ENCODE measurements at places on chromosomes 7 and 10. TPM values are rescaled to one million over a fixed set of nuclear protein-coding genes. Genes with fewer than 3 reads are reported as not detected.

DNA sequence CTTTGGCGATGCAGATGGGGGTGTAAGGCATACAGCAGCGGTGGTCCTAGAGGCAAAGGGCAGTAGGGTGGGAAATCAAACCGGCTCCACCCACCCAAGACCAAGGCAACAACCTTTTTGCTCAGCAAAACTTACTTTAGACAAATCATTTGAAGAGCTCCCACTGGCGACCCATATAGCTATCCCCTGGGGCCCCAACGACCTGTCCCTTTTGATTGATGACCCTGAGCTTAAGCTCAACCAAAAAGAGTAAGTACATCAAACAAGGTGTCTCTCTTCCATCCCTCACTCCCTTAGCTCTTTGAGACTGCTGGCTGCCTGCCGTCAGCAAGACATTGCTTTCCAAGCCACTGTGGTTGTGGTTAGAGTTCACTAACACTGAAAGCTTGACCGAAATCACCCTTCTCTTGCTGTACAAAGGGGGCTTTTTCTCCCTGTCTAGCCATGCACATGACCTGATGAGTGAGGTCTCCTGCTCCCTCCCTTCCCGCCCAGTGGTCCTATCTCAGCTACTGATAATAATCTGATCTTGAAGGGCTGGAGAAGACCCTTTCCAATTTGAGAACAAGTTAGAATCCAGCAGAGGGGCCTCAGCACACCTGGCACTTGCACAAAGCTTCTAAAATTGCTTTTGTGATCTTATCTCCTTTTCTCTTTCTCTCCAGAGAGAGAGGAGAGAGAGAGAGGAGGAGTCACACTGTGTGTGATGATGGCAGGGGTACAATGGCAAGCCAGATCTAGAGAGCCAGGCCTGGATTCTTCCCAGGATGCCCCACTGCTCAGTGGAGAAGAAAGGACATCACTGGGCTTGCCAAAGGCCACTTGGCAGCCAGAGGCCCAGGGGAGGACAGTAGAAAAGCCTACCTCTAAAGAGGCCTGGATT lies 42.2 kb downstream of the XPNPEP1 start:
- no peak for DNase-seq

GRCh38 chr10:75547391-75548298 lies 116.2 kb downstream of the LRMDA start:
- no peak for DNase-seq

DNA sequence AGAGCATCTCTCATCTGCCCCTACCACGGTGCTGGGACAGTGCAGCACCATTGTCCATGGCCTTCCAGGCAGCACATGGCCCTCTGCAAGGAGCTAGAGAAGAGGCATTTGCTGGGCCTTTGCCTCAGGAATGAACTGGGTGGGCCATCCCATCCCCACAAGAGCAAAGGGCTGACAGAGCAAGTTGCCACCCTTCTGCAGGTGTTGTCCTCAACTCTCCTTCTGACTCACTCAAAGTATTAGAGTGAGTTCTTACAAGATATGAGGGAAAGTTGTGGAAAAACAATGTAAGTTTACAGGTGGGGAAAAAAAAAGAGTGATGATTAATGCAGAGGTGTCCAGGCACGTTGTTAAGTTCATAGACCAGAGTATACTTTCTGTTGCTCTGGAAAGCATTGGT lies 261.2 kb downstream of the SKIDA1 start:
- no peak for DNase-seq

DNA sequence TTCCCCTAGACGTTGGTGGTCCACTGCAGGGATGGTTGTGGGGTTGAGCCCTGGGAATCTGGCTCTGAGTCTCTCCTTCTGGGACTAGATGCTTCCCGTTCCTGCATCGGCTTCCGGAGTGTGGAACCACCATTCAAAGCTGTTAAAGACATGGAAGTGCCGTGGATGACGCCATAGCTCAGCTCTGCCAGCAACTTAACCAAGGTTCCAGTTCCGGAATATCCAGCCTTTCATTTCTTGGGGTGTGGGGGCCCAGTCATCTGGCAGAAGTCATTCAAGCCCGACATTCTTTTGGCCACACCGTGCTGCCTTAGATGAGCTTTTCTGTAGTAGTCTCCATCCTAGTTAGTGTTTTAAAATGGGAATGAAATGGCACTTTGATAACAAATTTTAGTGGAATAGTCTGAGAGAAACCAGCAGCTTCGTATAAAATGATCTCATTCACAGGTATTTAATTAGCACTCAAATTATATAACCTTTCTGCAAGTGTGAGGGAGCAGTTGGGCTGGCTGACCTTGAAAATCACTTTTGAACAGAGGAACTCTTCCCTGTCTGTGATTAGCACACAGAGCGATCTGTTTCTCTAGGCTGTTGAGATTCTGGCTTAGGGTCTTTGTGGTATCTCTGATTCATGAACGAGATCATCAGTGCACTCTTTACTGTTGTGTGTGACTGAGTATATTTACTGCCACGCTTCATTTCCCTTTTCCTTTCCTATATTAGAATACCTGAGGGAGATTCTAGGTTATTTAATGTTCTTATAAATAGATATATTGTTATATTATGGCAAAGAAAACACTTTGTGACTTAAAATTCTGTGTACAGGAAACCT lies 19.9 kb downstream of the LMTK2 start:
- DNase-seq: no peak

NPY gene
- total RNA-seq: not detected

CHN2 gene
- total RNA-seq: 3.3 TPM

DNTT gene
- total RNA-seq: not detected

- no peak for DNase-seq
These were observed 26.5 kb downstream of the LMTK2 start for GRCh38 chr7:98133181-98133580.

GRCh38 chr7:16404636-16405035 lies 16.7 kb downstream of the CRPPA start:
- DNase-seq: no peak

DNA sequence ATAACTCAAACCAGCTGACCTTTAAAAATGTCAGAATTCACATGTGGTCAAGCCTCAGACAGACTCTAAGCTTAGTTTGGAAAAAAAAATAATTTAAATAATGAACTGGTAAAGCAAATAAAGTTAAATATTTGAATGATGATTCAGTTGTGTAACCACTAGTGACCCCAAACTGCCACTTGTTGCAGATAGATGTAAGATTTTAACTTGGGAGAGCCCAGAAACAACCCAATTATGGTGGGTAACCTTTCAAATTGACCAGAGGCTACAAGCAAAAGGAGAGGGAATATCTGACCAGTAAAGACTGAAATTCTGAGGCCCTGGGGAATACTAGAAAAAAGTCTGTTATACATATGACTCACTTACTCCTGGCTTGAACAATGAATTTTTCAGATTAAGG lies 268.1 kb downstream of the HPSE2 start:
- no peak for DNase-seq

DNA sequence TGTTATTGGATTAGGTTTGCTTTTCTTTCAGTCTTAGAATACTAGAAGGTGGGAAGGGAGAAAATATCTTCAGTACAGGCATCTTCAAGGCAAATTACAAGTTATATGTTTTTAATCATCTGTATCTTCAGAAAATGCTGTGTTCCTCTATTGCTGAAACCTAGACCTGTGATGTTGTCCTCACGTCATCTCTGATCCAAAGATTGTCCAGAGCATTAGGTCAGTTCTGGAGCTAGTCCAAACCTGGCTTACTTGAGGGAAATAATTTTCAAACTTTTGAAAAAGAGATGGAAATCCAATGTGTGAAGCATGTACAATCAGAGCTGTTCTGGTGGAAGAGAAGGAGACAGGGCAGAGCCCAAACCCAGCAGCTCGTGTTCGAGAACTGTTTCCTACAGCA lies 217.3 kb downstream of the ZEB1 start:
- no peak for DNase-seq

TMEM176B gene
- 0.85 TPM for total RNA-seq

DNA sequence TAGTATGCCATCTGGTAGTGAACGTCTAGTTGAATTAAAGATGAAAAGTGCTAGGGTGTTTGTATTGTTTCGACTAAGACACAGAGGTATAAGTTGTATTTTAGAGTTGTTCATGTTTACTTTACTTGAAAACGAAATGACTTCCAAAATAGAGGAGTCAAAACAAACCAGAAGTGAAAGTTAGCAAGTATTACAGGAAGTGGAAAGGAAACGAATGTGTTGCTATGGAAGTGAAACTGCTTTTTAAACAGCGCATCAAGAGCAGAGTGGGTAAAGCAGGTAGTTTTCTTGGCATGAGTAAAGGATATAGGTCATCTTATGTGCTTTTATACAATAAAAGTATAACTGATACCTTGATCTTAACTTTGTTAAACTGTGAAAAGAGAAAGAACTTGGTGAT lies 20.0 kb upstream of the GALNTL5 start:
- DNase-seq: no peak

GPR85 gene
- not detected for total RNA-seq

GRCh38 chr7:132275416-132276233 lies 300.6 kb downstream of the PLXNA4 start:
- DNase-seq: no peak

- no peak for DNase-seq
These were observed 52.1 kb downstream of the SH2D4B start for GRCh38 chr10:80589726-80590373.

- DNase-seq: no peak
These were observed 31.5 kb downstream of the MTURN start for GRCh38 chr7:30166155-30166840.

DNA sequence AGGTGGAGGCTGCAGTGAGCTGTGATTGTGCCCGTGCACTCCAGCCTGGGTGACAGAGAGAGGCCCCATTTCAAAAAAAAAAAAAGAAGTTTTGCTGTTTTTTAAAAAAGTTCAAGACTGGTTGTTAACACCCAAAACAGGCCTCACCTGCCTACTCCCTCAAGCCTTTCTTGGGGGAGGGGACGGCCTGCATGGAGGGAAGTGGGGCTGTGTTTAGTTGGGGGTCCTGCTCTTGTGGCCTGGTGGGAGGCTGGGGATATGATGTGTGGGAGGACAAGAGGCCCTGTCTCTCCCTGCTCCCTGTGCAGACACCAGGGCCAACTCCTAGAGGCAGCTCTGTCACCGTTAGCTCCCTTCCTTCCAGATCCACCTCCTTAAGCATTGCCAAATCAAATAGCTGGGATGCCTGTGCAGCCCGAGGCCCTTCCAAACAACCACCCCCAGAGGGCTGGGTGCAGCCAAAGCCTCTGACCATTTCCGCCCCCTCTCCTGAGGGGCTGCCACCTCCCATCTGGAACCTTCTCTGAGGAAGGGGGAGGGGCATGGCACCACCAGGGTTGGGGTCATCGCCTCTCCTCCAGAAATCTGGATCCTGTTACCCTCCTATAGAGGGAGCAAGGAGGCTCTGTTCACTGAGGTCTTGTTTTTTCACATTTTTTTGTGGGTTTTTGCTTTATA lies 32.9 kb upstream of the ANKRD2 start:
- DNase-seq: peak; percentile 77

- no peak for DNase-seq
These were observed 292.1 kb downstream of the BBS9 start for GRCh38 chr7:33421429-33421828.

GRCh38 chr7:50679218-50680007 lies 103.3 kb downstream of the GRB10 start:
- no peak for DNase-seq

- DNase-seq: no peak
These were observed 5.5 kb downstream of the AP3M1 start for GRCh38 chr10:74145133-74145532.

DNA sequence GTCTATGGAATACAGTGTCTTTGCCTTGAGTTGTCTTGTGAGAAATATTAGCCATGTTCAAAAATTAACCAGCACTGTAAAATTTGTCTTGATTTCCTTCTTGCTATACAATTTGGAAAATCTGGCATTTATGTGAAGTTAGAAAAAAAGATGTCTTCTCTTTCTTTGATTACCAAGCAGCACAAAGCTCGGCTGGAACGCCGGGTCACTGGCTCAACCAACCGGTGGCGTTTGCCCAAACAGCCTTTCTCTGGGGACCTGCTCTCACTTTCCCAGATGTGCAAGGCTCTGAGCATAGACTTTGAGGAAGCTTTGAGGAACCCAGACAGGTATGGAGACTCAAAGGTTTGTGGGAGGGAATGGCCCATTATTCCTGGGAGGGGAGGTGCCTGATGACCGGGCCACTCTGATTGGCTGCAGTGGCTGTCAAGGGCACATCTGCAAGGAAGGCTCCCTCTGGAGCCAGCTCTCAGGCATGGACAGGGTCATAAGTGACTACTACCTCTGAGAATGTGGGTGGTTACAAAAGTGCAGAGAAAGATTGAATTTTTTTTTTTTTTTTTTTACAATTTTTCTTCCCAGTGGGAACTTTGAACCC lies 5.6 kb downstream of the BTBD16 start:
- peak; percentile 73 for DNase-seq

GRCh38 chr10:69269761-69270160 lies 8.5 kb upstream of the HK1 start:
- no peak for DNase-seq

- peak; percentile 39 for DNase-seq
These were observed 22.6 kb upstream of the AKR1C3 start for GRCh38 chr10:5071411-5072198.

- DNase-seq: peak; percentile 72
These were observed 47.6 kb upstream of the TMEM72 start for GRCh38 chr10:44863344-44864047.

DNA sequence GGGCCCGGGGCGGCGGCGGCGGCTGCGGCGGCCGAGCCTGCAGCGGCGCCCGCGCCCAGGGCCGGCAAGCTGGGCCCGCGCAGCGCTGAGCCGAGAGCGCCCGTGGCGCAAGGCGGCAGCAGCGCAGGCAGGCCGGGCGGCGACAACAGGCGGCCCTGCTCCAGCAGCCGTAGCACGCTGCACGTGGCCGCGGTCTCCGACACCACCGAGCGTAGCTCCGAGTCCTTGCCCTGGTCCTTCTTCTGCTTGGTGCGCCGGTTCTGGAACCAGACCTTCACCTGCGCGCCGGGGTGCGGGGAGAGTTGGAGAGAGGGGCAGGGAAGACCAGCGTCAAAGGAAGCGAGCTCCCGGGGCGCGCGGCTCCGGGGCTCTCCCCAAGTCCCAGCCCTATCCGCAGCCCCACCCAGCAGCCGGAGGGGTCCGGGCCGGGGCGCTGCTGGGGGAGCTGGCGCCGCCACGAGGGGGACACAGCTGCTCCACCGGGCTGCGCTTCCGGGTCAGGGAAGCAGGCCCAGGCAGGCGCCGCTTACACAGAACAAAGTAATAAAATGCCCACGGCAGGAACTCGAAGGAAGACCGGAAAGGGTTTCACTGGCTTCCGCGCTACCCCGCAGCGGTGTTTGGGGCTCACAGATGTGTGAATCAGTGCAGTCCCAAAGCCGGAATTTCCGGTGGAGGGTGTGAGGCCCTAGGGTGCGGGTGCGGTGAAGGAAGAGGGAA lies 3.6 kb downstream of the VAX1 start:
- peak; percentile 54 for DNase-seq

- no peak for DNase-seq
These were observed 126.2 kb downstream of the CCNY start for GRCh38 chr10:35462491-35462934.

- DNase-seq: no peak
These were observed 52.1 kb downstream of the POLL start for GRCh38 chr10:101535949-101536348.

DNA sequence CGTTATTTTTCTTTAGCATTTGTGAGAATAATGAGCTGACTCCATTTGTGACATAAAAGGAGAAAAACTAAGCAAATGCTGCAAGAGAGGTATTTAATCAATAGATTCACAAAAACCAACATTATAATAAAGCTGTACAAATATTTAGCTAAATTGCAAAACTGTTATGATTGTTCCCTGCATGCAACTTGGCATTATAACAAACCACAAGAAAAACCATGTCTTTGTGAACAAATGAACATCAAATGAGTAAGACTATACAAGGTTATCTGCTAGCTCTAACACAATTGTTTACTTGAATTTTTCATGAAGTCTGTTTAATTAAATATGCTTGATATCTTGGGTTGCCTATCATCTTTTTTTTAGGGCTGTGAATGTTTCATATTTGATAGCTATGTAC lies 50.8 kb upstream of the PPP1R9A start:
- DNase-seq: no peak

- DNase-seq: peak; percentile 26
These were observed 8.0 kb upstream of the ELFN1 start for GRCh38 chr7:1662101-1662500.
